Thoracic aorta (tissue), 2 donors: ENCODE measurements at places on chromosomes 12 and 14.

DNA sequence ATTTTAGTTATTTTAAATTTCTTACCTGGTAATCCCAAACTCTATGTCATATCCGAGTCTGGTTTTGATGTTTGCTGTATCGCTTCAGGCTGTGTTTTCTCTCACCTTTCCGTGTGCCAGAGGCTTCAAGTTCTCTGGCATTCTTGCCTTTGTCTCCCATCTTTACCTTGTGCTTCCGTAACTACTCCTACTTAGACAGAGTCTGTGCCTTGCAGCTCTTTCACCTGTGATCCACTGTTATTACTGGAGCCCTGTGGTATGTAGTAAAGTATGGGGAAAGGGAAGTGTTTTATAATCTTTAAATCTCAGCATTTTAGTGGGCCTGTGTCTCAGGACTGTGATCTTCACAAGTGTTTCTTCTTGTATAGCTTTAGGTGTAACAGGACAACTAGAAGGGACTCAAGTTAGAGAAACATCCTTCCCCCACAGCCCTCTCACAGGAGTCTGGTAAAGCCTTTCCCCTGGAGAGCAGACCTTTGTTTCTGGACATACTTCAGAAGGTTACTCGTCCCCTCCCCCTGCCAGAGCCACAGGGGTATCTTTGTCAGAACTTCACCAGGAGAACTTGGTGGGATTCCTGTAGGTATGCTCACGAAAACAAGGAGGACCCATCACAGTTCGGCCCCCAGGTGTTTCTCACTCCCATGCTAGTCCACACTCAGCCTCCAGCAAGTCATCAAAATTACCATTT lies 11.1 kb downstream of the IFNG start:
- no peak for DNase-seq

GRCh38 chr14:81509838-81510452 lies 23.7 kb downstream of the SEL1L start:
- DNase-seq = no peak

GRCh38 chr14:63770187-63770807 lies 42.4 kb upstream of the SGPP1 start:
- no peak for DNase-seq

DNA sequence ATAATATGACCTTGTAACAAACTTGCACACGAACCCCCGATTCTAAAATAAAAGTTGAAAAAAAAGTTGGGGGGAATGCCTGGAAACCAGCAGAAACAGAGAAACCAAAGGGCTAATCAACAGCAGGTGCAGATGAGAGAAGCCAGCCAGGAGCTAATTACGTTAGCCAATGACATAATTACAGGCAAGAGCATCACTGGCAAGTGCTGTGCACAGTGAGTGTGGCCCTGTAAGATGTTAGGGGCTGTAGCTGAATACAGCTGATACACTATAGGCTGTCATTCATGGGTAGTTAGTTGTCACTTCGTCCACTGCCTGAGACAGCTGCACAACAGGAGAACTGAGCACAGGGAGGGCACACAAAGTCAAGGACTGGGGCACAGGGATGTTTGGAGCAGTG lies 7.3 kb upstream of the FGF23 start:
- no peak for DNase-seq

- DNase-seq = no peak
These were observed 24.0 kb downstream of the SSH1 start for GRCh38 chr12:108833355-108833733.
